LoVo (cell line): ENCODE measurements at places on chromosomes 1 and 21.

DNA sequence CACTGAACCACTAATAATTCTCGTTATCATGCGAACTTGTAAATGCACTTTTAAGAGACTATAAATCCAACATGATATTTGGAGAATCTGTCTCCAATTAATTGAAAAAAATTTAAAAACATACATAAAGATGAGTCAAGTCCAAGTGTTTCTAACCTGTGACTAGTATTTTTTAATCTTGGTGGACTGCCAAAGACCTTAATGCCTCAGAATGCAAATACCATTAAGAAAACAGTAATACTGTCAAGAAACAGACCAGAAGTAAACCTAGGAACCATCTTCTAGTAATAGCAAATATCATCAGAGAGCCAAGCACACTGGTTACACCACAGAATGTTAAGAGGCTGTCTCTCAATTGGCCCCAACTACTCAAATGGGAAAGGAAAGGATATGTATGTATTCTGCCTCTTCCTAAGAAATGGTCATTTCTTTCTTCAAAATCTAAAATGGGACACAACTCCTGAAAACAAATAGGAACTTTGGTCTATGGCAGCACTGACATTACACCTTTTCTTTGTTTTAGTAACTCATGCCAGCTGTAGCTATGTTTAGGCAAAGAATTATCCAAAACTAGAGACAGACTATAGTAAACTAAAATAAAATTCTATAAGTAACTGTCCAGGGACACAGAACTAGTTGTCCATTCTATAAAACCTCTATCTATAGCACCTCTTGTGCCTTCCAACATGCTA is 15.8 kb downstream of the SCYL3 start:
- no peak for DNase-seq

GRCh38 chr1:228315484-228315944 is 91.1 kb downstream of the TRIM11 start:
- DNase-seq = no peak

- DNase-seq = no peak
Observed at GRCh38 chr1:204338997-204339396, 20.7 kb downstream of the PLEKHA6 start.

DNA sequence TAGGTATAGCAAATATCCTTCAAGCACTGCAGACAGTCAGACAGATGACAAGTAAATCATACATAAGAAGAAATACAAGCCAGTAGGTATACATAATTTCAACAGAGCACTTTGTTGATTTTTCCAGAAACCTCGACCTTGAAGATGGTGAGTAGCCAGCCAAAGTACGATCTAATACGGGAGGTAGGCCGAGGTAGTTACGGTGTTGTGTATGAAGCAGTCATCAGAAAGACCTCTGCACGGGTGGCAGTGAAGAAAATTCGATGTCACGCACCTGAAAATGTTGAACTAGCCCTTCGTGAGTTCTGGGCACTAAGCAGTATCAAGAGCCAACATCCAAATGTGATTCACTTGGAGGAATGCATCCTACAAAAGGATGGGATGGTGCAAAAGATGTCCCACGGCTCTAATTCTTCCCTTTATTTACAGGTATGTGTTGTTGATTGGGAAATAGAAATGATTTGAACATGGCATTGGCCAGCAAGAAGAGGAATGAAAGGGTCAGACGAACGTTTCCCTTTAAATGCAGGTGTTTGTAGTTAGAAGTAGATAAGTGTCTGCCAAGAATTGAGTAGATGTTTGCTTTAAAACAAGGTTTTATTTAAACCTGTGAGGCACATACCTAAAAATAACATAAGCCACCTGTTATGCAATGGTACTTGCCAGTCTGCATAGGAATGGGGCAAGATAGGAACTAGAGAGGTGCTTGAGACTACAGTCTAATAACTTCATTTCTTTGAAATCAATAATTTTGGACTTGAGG is 2.7 kb downstream of the PDIK1L start:
- DNase-seq = no peak

DNA sequence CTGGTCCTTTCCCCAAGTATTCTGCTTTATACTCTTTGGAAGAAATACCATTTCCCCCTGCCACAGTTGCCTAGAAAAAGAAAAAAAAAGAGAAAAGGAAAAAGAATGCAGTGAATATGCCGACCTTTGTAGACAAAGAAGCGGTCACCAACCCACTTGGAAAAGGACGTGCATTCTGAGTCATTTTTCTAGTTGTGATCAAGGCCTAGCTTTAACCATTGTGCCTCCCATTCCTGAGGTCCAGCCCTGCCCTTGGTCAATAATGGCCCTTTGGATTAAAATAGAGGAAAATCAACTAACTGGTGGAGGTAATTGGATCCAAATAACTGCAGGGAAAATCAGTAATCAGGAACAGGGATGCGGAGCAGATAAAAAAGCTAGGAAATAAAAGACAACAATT is 24.8 kb downstream of the S1PR1 start:
- DNase-seq = no peak
